ENCODE measurements at places on chromosomes 4 and X.

DNA sequence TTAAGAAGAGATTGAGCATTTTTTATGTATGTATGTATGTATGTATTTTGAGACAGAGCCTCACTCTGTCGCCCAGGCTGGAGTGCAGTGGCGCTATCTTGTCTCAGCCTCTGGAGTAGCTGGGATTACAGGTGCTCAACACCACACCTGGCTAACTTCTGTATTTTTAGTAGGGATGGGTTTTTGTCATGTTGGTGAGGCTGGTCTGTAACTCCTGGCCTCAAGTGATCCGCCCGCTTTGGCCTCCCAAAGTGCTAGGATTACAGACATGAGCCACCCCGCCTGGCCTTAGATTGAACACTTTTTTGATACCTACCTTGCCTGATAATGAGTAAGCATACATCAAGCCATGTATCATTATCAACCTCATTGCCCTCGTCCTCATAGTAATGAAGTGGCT is 2.7 kb downstream of the N4BP2 start:
- no peak for DNase-seq

- DNase-seq, result peak; percentile 44
These were observed 2.5 kb upstream of the HTRA3 start for GRCh38 chr4:8267077-8267476.

DNA sequence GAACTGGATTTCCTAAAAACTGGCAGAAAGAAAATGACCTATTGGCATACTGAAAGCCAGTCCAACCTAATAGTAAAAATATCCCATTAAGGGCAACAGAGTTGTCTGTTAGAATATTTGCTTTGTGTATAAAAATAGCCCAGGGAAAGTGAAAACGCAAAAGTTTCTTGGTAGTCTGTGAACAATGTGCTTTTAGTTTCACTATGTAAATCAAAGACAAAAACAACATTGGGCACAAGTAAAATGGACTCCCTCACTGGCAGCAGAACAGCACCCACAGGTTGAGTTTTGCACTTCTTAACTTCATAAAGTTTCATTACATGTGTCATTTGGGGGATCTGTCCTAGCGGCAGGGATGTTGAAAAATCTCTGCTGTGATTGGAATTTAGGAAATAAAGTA is 4.3 kb upstream of the FGG start:
- DNase-seq, result no peak

DNA sequence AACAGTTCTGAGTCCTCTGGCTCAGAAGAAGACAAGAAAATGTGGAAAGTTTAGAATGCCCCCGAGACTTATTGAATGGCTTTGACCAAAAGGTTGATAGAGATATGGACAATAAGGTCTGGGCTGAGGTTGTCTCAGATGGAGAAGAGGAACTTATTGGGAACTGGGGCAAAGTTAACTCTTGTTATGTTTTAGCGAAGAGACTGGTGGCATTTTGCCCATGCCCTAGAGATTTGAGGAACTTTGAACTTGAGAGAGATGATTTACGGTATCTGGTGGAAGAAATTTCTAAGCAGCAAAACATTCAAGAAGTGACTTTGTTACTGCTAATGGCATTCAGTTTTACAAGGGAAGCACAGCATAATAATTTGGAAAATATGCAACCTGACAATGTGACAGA is 1549.3 kb upstream of the ADGRL3 start:
- DNase-seq, result no peak

DNA sequence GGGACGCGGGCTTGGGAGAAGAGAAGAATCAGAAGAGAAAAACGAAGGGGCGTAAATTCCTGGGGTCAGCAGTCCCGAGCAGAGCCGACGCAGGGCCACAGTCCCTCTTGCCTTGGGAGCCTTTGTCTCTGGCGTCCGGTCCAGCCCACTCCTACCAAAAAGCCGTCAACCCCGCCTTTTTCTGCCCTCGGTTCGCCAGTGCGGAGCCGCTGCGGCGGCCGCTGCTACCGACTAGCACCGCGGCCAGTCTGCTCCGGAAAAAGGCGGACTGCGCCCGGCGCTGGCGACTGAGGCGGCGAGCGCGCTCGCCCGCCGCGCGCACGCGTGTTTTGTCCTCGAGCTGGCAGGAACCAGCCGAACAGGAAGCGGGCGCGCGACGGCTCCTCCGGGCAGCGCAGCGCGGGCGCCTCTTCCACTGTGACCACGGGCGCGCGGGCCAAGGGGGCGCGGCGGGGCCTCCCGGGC is 502 bp downstream of the HNRNPDL start:
- no peak for DNase-seq

- DNase-seq, result no peak
These were observed 39.8 kb downstream of the SHISA3 start for GRCh38 chr4:42436928-42437565.

- no peak for DNase-seq
These were observed 208.4 kb upstream of the PCDH7 start for GRCh38 chr4:30511751-30512150.

DNA sequence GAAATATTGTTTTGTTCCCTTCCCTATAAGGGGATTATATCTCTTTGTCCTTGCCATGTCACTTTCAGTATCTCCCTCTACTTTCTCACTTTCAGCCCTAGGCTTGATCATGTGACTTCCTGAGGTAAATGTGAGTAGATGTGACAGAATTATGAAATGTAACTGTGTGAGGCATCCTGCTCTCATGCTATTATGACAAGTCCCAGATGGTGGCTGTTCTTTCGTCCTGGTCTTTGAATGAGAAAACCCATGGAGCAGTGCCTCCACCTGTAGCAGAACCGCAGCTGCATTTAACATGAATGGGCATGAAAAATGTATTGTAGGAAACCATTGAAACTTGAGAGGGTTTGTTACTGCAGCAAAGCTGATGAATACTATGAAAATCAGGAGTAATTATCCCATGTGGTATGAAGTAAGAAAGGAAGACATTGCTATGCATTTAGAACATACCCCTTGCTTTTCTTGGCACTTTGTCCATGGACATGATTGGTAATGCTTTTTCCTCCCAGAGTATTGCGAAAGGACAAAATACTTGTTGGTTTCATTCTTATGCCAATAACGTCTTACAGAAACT is 202.2 kb upstream of the GPRIN3 start:
- peak; percentile 57 for DNase-seq

GRCh38 chrX:20230406-20230805 is 36.3 kb downstream of the RPS6KA3 start:
- DNase-seq, result no peak

- DNase-seq, result peak; percentile 69
These were observed 1.2 kb downstream of the TFE3 start for GRCh38 chrX:49041744-49042580.

GRCh38 chrX:144715337-144715736 is 532.0 kb upstream of the SPANXN1 start:
- no peak for DNase-seq

DNA sequence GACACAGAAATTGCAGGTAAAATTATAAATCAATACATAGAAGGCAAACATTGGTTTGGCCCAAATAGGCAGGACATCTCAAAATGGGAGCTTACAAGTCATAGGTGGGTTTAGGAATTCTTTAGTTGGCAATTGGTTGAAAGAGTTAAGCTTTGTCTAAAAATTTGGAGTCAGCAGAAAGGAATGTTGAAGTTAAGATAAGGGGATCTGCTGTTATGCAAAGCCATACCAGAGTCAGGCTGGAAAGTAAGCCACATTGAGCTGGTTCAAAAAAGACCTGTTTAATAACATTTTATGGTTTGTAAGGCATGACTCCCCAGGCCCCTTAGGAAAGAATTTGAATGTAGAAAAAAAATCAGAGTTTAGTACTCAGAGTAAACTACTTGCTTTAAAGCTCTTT is 92.6 kb downstream of the IL13RA2 start:
- peak; percentile 67 for DNase-seq

GRCh38 chr4:162201673-162202072 is 37.9 kb upstream of the FSTL5 start:
- DNase-seq, result no peak

DNA sequence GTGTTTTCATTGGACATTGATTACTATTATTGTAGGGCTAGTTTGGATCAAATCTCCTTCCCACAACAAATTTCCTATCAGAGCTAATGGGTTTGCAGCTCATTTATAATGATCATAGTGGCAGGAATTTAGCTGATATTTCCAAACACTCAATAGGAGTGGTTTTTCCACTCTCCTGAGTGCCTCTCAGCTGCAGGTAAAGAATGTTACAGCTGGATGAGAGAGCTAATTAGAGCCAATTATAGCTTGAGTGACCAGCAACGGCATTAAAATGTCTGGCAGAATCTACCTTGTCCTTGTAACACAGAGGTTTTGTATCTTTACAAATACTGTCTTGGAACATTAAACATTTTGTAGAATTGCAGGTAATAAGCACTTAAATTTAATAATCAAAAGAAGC is 602.8 kb upstream of the EPHA5 start:
- DNase-seq, result no peak

DNA sequence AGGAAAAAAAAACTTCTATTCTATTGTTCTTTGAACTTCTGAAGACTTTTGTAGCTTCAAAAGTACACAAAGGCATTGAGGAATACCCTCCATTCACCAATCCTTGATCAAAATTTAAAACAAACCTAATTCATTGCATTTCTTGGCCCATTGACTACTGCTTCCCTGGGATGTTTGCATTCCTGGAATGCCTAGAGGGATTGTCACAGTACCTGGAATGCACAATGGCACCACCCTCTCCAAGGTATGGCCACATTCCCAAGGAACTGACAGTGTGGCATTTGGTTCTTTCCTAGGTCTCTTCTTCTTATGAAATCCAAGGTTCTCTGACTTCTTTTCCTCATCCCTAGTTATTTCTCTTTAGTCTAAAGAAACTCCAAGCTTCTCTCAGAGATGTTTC is 600.7 kb downstream of the CCSER1 start:
- DNase-seq, result peak; percentile 64

GRCh38 chrX:148417934-148418333 is 82.5 kb upstream of the AFF2 start:
- no peak for DNase-seq

GRCh38 chr4:168021666-168022065 is 70.7 kb upstream of the ANXA10 start:
- DNase-seq, result peak; percentile 53

GRCh38 chr4:184136525-184136924 is 81.1 kb downstream of the ENPP6 start:
- no peak for DNase-seq

DNA sequence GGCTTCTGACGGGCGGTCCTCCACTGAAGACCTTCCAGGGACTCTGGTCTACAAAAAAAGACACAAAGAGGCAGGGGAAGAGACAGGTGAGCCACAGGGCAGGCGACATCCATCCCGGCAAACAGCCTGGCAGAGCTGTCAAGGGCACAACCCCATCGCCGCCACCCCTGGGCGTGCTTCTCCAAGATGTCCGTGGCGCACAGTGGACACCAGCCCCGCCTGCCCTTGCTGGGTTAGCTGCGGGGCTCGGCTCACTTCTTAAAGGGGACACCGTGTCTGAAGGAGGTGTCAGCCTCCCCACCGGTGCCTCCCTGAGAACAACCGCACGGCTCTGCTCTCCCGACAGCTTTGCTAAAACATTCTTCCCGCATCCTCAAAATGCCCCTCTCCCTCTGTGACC is 28.4 kb downstream of the FAM53A start:
- no peak for DNase-seq

- peak; percentile 77 for DNase-seq
These were observed 313.7 kb upstream of the SMIM31 start for GRCh38 chr4:164440199-164440598.

DNA sequence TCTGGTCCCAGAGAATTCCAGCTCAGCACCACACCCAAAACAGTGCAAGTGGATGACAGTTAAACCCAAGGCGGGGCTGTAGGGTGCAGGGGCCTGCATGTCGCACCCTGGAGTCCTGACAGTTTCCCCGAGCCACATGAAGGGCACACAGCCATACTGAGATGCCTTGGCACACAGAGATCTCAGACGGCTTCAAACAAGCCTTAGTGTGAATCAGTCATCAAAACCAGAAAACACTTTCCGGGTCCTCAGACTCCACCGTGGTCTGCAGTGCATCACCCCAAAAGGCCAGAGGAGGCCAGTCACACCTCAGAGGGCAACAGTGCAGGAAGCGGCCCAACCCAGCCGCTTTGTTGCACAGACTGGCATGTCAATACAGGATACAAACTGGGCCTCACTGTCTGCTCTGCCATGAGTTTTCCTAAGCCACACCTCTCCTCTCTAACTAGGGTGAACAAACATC is 64.6 kb upstream of the ENPP6 start:
- DNase-seq, result no peak

GRCh38 chr4:179195887-179196286 is 1753.7 kb upstream of the AGA start:
- no peak for DNase-seq

GRCh38 chr4:146439999-146440398 is 81.7 kb downstream of the SLC10A7 start:
- DNase-seq, result peak; percentile 55

- DNase-seq, result no peak
These were observed 62.9 kb downstream of the IQCM start for GRCh38 chr4:149752729-149753128.

DNA sequence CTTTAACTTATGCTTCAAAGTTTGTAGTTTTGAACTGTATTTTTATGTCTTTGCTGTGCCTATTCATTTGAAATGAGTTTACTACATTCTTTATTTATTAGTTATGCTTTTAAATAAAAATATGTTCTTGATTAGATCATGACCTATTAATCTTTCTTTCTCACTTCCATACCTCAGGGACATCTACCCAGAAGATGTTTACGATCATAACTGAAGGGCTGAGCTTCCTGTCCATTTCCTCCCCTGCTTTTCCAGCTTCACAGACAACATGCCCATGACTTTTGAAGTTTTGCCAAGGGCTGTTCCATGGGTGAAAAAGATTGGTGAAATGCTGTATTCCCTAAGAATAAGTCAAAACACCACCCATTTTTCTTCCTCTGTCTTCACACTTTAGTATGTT is 99.7 kb upstream of the DDIT4L start:
- peak; percentile 57 for DNase-seq

- no peak for DNase-seq
These were observed 78.8 kb upstream of the BANK1 start for GRCh38 chr4:101711590-101712260.

DNA sequence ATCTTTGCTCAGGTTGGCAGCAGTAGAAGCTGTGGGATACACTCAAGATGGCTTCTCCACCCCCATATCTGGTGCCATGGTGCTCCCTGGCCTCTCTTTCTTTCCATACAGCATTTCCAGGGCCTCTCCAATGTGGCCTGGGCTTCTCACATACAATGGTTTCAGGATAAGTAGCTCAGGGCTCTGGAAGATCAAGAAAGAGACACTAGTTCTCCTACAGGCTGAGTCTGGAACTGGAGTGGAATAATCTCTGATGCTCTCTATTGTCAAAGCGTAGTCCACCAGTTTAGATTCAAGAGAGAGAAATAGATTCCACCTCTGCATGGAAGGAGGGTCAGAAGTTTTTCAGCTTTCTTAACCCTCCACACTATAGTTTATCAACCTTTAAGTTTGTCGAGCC is 138.2 kb upstream of the AADAT start:
- no peak for DNase-seq

GRCh38 chr4:40564815-40565483 is 64.7 kb downstream of the RBM47 start:
- no peak for DNase-seq

GRCh38 chr4:4455210-4455865 is 68.4 kb downstream of the NSG1 start:
- no peak for DNase-seq

Data from NCI-H226 (cell line).